ENCODE measurements at places on chromosomes 12 and 14.

DNA sequence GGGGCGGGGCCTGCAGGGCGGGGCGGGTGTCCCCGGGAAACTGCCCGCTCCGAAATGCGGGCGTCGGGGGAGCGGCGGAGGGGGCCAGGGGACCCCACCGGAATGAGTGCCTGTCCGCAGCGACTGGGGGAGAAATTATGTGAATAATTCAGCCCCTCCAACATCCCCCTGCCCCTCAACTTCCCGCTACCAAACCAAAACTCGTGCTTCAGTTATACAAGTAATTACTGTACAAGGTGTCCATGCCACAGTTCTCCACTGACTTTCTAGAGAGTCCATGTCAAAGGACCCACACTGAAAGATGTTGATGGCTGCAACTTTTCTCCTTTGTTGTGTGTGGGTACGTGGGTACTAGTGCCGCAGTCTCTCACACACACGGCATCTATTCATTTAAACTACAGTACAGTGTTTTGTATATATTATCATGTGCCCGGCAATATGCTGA lies 414 bp upstream of the CDK17 start:
- DNase-seq = no peak

GRCh38 chr12:113052326-113052725 lies 4.2 kb upstream of the DTX1 start:
- DNase-seq = no peak

DNA sequence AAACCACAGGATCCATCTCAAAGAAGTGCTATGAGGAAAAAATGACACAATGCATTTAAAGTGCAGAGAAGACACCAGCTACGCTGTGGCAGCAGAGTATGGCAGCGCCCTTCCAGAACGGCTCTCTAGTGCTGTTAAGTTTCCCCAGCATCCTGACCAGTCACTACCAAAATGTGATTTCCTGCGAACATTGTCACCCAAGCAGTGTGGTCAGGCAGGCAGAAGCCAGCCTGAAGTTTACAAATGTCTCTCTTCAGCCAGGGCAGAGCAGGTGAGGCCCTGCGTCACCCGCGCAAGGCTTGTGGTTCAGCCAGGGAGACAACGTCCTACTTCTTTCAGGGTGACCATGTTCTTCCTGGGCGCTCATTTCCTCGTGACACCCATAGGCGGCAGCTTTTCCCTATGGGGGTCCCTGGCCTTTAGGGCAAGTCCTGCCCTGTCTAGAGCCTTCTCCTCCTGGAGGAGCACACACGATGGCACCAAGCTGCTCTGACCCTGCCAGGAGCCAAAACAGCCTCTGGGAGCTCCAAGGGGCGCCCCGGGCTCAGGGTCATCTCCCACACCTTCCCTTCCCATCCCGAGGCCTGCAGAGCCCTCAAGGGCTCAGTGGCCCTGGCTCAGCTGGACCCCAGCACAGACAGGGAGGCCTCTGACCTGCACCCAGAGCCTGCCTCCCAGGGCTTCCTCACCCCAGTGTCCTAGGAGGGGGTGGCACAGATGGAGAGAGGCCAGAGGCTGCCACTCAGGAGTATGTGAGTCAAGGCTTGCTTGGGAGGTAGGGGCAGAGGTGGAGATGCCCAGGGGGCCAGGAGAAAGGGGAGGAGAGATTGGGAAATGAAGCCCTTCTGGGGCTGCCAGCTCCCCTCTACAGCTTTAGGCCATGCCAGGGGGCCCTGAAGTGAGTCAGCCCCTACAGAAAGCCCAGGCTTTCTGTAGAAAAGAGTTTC lies 41.9 kb downstream of the PSMA6 start:
- DNase-seq = peak; percentile 45

DNA sequence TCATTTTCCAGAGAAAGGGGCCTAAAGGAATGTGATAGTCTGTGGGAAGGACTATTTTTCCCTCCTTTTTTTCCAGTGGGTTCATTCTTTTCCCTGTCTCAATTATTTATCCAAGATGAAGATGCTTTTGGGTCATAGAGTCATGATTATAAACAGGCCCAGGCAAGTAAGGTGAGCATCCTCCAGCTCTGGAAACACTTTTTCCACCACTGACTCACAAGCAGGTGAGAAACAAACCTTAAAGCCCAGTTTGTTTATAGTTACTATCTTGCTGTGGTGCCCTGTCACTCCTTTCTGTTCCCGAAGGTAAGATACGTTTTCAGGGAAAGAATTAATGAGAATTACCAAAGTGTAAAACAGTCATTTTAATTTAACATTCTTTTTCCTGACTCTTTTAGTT lies 107.7 kb upstream of the IFNG-AS1 start:
- no peak for DNase-seq

DNA sequence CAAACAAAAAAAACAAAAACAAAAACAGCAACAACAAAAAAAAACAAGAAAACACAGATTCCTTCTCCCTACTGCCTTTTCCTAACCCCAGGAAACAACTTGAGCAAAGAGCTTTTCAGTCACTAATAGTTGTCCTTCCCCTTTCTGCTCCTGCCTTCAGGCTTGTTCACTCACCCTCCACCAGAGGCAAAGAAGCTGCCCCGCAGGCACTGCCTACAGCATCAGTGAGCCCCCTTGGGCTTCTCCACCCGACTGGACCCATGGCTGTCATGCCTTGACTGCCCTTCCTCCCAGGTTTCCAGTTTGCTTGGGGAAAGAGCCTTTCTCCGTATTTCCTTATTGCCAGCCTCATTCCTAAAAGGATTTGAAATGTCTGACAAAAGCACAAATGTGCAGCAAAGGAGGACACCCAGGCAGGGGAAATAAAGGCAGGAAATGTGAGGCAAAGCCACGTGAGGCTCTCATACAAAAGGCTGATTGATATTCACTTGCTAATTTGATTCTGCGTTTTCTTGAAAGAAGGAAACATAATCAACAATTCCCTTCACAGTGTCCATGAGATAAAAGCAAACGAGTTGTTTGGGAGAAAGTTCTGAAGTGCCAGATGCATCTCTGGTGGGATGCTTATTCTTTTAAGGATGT lies 85.7 kb downstream of the GPATCH2L start:
- DNase-seq = no peak

DNA sequence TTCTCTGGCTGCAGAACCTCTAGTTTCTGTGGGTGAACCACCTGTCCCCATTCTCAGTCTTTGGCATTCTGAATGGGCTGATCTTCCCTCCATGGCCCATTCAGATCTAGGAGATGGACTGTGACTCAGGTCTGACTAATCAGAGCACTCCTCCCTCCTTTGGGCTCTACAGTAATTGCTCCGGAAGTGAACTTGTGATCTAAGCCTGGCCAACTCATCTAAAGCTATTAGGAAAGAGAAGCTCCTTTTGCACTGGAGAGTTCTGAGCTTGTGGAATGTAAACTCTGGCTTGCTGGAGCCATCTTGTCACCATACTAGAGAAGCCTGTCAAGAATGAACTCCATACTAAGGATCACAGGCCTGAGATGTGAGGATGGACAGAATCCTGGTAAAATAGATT lies 168.2 kb downstream of the SUDS3 start:
- DNase-seq = no peak

All from T-helper 2 cell treated with Interferon-gamma antibody and Interleukin-4, amounts not matched to agents 5 μg/mL and 100 μg/mL, for 36 hours (primary cell).